ENCODE measurements at places on chromosomes 12 and 14.

DNA sequence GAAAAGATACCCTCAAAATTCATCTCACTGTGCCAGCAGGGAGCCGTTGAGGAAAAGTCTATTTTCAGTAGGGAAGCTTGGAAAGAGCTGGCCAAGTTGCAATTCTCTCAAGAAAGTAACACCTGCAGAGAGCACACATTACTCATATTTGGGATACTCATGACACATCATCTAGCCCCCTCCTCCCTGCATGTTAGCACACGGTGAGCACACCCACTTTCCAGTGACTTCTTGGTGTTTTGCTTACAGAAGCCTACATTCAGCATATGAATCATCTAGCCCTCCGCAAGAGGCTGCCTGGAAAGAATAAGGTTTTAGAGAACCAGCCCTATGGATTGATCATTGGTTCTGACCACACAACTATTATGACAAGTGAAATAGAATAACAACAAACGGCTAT lies 124.5 kb downstream of the PTPRO start:
- DNase-seq = no peak

DNA sequence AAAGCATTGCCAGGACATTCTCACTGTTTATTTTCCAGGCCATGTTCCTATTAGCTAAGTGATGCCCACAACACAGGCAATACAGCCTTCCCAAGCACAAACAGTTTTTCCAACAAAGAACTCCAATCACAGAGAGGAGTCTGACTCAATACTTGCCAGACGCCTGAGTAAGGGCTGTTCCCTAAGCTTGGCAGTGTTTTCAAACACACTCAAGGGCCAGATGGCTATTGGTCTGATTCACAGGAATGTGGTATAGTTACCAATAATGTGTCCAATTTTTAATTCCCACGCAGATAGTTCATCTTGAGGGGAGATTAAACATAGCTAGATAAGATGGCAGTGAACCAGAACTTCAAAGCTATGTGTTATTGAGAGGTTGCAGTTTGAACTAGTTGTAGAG lies 381.0 kb downstream of the SNAPC1 start:
- no peak for DNase-seq

GRCh38 chr12:24719293-24719721 lies 229.6 kb downstream of the BCAT1 start:
- DNase-seq = no peak

DNA sequence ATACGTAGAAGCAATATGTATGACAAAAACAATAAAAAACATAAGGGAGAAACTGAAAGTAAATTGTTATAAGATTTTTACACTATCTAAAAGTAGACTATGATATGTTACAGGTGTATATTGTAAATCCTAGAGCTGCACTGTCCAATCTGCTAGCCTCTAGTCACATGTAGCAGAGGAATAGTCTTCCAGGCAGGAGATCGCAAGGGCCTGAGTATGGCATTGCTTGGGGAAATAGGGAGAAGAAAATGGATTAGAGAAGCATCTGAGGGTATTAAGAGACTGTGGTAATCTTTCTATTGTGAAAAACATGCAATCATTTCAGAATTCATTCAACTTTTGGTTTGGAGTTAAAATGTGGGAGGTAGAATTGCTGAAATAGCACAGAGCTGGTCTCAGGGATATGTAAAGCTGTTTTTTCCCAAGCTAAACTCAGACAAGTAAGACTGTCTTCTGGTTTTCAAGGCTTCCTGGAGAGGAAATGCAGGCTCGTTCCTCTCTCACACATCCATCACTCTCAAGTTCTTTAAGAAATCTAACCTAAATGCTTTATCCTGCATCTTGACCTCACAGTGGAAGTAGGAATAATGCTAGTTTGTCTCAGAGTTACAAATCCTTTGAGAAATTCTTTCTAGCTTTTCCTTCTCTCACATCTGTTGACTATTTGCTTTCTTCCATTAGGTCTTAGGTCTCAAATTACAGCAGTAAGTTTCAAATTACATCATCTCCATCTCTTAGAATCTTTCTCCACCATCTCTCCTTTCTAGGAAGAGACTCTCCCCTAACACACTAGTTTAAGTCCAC lies 7.6 kb upstream of the CCDC184 start:
- no peak for DNase-seq

DNA sequence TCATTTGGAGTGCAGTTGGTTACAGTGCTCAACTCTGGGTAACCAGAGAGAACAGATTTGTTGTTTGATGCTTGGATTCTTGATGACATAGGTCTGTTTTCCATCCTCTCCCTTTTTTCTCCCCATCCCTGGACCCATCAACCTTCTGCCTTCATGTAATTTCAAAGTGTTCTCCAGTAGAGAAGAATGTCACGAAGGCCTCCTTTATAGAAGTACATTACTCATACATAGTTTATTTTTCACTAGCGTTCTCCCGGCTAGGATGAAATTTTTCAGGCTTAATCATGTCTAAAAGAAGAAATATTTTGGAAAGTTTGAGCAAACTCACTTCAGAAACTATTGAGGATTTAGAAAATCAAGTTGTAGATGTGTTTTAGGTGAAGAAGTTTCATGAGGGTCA lies 20.9 kb upstream of the APPL2 start:
- DNase-seq = no peak

- no peak for DNase-seq
Observed at GRCh38 chr14:92890830-92891588, 31.9 kb upstream of the CHGA start.

- no peak for DNase-seq
Observed at GRCh38 chr12:82963956-82964355, 277.2 kb downstream of the TMTC2 start.

All from WTC11 (cell line).